ENCODE measurements at places on chromosomes 3 and 15.

DNA sequence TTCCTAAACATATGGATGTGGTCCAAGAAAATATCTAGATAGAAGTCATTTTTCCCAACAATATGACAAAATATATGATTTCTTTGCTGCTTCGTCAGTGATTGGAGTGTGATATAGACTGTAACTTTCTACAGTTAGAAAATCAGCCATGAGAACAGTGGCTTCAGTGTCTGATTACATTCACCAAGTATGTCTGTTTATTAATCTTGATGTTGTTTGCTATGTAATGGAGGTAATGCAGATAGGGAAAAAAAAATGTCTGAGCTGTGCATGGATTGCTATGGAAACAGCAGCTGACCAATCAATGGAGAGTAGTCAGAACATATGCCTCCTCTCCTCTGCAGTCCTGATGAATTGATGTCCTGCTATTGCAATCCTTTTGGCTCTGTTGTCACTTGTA lies 72.3 kb upstream of the GAP43 start:
- DNase-seq: no peak

DNA sequence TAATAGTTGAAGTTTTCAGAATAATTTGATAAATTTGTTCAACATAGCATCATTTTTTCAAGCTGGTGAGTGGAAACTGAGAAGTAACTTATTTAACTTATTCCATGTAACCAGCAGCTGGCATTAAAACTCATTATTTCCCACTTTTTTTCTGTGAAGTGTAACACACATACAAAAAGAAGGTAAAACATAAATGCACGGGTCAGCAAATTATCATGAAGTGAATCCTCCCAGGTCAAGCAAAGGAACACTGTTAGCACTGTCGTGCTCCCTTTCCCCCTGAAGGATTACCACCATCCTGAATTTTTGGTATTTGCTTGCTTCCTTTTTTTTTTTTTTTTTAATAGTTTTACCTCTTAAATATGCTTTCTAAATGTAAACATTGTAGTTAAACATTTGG lies 77.6 kb upstream of the LRRFIP2 start:
- no peak for DNase-seq

GRCh38 chr15:72404841-72405240 lies 6.7 kb downstream of the TMEM202 start:
- no peak for DNase-seq

DNA sequence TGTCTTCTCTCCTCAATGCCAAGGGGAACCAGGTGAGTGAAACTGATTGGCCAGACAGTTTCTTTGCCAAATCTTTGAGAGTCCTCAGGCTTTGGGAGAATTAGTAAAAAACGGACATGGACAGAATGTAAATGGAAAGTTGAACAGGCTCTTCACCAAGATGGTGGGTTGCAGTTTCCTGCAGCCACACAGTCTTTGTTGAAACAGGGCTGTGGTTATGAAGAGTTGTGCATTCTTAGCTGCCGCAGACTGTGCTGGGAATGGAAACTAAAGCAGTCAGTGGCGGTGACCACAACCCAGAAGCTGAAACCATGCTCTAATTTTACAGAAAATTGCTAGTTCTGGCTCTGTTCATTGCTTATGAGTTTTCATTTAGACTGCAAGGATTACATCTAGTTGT lies 42.1 kb upstream of the TASOR start:
- no peak for DNase-seq

GRCh38 chr3:197775317-197775716 lies 15.7 kb upstream of the LRCH3 start:
- DNase-seq: no peak

DNA sequence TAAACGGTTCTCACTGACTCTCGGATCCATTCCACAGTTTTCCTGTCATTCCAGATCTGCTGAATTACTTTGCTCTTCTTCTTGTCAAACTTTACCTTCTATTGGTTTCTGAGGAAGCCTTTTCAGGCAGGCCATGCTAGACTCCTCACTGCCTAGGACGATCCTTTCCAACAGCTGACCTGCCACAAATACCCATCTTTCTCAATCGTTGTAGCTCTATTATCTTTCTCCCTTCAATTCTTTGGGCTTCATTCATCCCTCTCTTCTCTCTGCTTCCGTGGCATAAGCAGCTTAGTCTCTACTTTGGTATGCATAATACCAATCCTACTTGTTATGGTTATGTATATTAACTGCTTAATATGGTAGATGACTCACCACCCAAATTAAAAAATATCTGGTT lies 421.8 kb downstream of the NLGN1 start:
- DNase-seq: no peak

- no peak for DNase-seq
Measured at GRCh38 chr3:188792793-188793192, 379.0 kb upstream of the TPRG1 start.

DNA sequence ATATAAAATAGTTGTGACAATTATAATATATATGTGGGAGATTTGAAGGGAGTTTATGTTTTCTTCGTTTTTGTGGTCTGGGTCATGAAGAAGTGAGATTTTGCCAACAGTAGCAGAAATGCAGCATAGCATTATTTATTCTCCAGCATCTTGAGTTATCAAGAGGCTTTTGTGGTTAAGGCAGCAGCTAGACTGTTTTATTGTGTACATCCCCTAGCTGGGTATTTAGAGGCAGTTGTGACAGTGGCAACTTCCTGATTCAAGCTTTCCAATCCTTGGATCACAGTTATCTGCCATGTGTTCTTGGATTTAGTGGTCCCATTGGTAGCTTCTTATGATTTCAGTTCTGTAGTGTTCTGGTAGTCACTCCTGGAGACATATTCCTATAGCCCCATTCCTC lies 29.0 kb downstream of the ARIH1 start:
- DNase-seq: no peak

DNA sequence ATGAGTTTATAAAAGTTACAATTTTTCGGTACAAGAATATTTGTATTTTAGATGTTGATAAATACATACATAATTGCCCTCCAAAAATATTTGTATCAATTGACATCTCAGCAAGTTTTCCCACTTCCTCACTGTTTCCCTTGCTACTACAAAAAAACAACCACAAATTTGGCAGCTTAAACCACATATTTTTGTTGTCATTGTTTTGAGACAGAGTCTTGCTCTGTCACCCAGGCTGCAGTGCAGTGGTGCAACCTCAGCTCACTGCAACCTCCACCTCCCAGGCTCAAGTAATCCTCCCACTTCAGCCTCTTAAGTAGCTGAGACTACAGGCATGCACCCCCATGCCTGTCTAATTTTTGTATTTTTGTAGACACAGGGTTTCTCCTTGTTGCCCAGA lies 162.8 kb upstream of the RARB start:
- DNase-seq: no peak

GRCh38 chr3:78368636-78369345 lies 1328.9 kb downstream of the ROBO2 start:
- no peak for DNase-seq

DNA sequence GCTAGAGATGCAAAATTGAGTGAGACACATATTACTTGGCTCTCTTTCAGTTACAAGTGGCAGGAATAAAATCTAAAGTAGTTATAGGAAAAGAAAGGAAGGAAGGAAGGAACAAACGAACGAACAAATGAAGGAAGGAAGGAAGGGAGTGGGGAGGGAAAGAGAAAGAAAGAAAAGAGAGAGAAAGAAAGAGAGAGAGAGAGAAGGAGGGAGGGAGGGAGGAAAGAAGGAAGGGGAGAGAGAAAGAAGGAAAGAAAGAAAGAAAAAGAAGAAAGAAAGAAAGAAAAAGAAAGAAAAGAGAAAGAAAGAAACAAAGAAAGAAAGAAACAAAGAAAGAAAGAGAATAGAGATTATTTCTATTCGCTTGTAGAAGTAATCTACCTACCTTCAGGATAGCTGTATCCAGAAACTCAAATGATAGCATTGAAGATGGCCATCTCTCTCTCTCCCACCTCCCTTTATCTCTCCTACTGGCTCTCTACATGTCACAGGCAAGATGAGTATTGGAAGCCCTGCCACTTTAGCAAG lies 229.7 kb upstream of the TLE3 start:
- DNase-seq: no peak

All from ascending aorta (tissue), 2 donors.